Activated T-cell treated with anti-CD3 and anti-CD28 coated beads, Interleukin-2, amount 50 U/mL, for 72 hours (primary cell): ENCODE measurements at places on chromosomes 6 and 20. TPM values are rescaled to one million over a fixed set of nuclear protein-coding genes. Genes with fewer than 3 reads are reported as not detected.

The PRR18 gene
- 0.07 TPM for total RNA-seq

DNA sequence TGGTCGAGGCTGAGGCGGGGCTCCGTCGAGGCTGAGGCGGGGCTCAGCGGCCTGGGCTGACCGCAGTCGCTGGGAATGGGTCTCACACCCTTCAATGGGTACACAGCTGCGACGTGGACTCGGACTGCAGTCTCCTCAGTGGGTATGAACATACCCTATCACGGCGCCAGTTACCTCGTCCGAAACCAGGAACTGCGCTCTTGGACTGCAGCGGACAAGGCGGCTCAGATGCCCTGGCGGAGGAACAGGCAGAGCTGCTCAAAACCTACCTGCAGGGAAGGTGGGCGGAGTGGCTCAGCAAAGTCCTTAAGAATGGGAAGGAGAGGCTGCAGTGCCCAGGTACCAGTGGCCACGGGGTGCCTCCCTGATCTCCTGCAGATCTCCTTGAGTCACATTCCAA, 14.2 kb downstream of the HLA-A start:
- DNase-seq: no peak

- no peak for DNase-seq
Observed at GRCh38 chr6:168967281-168967925, 286.2 kb downstream of the THBS2 start.

GRCh38 chr6:56770011-56770520, 127.4 kb upstream of the DST start:
- DNase-seq: no peak
